NCI-H1092 (cell line): ENCODE measurements at places on chromosomes 13 and 19.
A peak's percentile ranks its signal among the peaks of the same experiment; 100 is the strongest.

GRCh38 chr19:33795370-33796163 is 1.1 kb upstream of the KCTD15 start:
- DNase-seq: peak; percentile 64

DNA sequence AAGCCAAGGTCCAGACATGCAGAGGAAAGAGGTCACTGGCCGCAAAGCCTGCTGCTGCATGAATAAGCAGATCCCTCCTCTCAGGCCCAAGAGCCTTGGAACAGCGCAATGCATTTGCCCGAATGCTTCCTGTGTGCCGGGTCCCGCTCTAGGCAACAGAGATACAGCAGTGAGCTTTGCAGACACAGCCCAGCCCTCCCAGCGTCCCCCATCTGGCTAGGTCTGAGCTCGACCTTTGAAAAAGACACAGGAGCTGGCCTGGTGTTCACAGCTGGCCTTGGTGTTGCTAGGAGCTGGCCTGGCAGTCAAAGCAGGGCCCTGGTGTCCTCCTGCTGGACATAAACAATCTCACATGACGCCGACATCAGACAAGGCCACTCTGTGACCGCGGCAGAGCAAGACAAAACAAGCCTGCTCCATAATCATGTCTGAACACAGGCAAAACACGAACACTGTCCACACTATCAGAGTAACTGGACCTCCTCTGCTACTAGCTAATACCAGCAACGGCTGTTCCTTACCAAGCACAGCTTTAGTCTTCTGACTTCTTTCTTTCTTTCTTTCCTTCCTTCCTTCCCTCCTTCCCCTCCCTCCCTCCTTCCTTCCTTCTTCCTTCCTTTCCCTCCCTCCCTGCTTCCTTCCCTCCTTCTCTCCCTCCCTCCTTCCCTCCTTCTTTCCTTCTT is 5.7 kb upstream of the PEX11G start:
- DNase-seq: no peak

DNA sequence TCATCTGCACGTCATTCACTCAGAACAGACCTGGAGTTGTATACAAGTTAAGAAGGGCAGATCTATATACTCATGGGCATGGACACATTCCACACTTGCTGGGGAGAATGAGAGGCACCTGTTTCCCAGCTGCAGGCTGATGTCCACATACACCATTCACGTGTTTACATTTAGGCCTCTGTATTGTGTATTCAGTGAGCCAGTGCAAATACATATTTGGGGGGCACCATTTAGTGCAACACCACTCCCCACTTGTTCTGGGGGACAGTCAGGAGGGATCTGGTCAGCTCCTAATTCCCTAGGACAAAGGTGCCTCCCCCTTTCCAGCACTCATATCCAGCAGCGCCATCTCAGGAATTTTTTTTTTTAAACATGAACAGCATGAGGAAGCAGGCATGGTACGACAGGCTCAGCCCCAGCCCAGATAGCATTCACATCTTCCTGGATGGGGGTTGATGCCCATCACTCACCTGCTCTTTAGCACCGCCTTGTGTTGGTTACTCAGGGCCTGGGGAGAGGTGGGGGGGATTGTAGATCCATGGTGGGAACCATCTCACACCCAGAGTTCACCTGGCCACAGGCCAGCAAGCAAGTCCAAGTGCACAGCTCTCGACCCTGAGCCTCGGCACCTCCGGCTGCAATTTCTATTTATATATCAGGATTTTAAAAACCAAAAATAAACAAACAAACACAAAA is 56.9 kb upstream of the ZNF254 start:
- DNase-seq: peak; percentile 34

DNA sequence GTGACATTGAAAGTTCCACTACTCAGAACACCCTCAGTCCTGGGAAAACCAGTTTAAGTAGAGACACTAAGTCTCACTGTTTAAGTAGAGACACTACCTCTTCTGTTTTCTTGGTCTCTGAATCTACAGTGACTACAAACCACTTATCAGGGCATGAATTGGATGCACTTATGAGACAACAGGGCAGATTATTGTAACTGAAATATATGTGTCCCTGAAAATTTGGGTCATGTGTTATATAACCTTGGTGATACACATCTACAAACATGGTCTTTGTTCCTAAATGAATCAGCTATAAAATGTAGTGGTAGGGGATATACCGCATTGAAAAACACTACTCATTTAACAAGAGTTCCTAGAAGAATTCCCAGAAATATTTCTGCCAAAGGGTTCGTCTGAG is 55.7 kb downstream of the SERP2 start:
- no peak for DNase-seq

DNA sequence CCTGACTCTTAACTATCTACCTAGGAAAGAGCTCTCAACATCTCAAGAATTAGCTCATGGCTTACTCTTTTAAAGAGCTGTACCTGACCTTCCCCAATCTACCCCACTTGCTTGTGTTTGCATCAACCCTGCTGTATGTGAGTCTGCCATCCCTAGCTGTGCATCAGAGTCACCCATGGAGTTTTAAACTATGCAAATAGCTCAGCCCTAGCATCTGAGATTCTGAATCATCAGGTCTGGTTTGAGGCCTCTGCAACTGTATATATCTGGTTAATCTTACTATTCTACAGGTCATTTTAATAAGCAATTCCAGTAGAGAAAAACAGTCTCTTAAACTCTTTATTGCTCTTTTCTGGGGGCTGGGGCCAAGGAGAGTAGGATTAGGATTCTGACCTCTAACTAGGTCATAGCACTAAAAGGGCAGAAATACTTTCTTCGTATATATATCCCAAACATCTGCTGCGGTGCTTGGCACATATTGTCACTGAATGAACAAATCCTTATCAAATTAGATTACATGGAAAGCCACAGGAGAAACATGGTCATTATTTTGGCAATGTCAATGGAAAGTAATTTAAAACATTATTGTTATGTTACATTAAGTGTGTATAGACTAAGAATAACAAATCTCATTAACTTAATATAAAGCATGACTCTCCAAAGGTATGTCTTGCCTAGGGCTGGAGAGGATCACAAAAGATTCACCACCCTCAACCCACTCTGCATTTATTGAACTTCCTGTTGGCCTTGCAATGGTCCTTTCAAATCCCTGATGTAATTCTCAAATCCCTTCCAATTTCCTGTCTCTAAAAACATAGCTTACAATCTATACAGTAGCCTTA is 232.2 kb downstream of the DACH1 start:
- no peak for DNase-seq

- no peak for DNase-seq
Observed at GRCh38 chr13:100581030-100581429, 7.6 kb downstream of the GGACT start.

DNA sequence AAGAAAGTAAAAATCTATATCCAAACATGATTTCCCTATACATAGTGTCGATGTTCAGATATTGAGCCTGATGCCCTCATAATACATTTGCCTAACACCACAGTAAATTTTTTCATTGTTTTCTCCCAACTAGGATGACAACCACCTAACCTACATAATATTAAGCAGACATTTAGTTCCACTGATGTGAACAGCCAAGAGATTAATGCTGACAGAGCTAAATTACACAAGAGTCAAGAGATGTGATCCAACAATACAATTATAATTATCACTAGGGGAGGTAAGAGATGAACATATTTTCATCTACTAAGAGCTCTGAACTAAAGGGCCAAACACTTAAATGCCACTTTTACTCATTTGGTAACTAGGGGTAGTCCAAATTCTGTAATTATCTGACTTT is 145.9 kb downstream of the DACH1 start:
- no peak for DNase-seq

- DNase-seq: no peak
Observed at GRCh38 chr19:46133777-46134241, 9.3 kb upstream of the IGFL3 start.

GRCh38 chr13:48258430-48258829 is 25.4 kb downstream of the ITM2B start:
- no peak for DNase-seq

DNA sequence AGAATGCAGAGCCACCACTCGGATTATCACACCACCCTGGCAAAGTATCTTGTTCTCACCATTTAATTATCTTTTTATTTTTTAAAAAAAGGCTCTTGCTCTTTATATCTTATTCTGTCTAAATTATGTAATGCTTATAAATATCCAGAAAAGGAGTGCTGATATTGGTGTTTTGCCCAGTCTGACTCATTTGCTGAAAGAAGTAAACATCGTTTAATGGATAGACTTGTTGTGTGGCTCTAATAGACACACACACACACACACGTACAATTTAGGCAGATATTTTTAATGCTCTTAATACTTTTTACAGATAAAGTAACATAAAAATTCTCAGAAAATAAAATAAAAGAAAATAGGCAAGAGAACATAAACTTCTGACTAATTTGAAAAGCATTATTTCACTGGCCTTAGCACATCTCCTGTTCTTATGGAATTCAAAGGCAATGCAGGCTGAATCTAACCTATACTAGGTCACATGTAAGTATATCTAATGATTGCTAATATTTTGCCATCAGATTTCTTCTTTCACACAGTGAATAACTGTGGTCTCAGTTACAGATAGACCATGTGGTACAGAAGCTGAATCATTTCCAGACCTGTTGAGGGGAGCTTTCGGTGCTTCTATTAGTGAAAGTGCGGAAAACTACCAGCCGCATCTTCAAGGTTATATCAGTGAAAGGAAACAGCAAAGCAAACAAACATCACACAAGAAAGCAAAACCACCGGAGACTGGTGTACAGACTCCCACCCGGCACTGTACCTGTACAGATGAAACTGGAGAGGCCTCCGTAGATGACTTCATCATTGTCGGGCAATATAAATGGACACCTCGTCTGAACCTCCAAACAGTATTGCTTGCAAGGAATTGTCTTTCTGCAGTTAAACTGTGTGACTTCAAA is 642.1 kb upstream of the ARGLU1 start:
- no peak for DNase-seq
